ENCODE measurements at places on chromosomes 1 and 21.

DNA sequence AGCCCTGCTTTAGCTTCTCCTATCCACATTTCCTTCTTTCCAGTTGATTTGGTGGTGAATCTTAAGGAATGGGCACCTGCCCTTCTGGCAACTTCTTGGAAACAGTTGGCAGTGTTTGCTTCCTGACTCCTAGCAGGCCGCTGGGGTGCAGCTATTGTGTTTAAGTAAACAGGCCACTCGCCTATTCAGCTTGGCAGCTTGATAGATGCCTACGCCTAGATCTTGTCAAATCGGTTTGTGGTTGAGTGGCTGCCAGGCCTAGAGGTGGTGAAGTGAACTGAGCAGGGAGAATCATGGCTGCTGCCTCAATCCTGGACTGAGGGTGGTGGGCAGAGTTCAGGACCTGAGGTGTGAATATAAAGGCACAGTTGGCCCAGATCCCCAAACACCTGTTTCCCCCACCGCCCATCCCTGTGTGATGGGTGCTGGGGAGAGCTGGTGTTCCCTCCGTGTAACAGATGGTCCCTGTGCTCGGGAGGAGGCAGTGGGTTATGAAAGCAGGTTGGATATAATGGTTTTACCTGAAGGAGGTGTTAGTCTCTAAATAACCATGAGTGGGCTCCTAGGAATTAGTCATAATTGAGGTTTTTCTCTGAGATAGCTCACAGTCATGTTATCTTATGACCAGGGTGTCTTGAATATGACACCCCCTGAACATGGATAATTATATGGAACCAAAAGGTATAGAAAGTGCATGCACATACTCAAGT is 940 bp upstream of the PLA2G2C start:
- peak; percentile 41 for DNase-seq

DNA sequence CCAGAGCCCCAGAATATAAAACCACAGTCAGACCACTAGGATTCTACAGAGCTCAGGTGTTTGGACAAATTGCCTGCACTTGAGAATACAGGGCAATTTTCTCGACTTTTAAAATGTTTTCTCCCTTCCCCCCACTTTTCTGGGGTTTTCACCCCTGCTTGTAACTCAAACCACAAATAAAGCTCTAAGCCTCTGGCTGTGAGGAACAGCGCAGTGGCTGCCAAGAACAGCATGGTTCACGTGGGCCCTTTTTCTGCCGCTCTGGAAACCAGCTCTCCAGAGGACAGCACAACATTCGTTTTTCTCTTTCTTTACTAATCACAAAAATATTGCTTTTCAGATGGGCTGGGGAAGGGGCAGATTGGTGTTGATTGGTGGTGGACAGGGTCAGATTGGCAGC is 102.2 kb upstream of the JUN start:
- DNase-seq: peak; percentile 77

- no peak for DNase-seq
Observed at GRCh38 chr1:183027031-183027430, 3.8 kb downstream of the LAMC1 start.

DNA sequence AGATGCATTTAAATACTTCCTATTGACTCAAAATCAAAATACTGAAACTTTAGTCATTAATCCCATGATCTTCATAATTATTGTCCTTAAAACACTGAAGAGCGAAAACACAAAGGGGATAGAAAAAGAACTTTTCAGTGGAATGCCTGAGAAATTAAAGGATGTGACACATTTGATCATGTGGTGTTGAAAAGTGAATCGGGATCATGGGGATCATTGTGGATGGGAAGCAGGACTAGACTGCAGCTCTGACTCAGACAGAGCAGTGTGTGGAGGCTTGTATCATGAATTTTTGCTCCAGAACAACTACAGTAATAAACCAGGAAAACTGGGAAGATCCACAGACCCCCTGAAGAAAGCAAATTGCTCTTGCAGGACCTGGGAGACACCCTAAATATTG is 161.1 kb upstream of the CXADR start:
- no peak for DNase-seq

DNA sequence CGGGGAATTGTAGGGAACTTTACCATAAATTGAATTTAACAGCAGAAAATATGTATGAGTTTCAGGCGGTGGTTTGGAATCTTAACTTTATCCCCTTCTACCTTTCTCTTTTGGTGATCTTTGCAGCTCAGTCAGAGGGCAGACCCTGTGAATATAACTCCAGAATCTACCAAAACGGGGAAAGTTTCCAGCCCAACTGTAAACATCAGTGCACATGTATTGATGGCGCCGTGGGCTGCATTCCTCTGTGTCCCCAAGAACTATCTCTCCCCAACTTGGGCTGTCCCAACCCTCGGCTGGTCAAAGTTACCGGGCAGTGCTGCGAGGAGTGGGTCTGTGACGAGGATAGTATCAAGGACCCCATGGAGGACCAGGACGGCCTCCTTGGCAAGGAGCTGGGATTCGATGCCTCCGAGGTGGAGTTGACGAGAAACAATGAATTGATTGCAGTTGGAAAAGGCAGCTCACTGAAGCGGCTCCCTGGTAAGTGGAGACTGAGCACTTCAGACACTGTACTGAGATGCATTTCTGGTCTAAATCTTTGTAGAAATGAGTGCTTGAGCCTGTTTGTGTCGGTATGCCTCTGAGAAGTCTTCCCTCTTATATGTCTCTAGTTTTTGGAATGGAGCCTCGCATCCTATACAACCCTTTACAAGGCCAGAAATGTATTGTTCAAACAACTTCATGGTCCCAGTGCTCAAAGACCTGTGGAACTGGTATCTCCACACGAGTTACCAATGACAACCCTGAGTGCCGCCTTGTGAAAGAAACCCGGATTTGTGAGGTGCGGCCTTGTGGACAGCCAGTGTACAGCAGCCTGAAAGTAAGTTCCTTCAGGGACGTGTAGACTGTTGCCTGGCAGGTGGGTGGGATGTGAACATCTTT is 1.5 kb downstream of the CCN1 start:
- peak; percentile 77 for DNase-seq

DNA sequence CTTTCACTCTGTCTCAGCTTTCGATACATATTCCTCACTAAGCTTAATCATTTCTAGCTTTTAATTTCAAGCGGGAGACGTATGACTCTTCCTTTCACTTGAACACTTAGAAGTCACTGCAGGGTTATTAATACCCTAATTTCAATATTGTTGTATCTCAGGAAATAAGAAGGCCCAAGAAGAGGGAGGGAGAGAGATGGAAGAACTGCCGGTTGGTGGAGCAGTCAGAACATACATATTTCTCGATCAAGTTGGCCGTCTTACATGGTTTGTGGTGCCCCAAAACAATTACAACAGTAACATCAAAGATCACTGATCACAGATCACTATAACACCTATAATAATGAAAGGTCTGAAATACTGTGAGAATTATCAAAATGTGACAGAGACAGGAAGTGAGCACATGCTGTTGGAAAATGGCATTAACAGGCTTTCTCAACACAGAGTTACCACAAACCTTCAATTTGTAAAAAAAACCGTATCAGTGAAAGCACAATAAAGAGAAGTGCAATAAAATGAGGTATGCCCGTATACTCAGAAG is 145.4 kb upstream of the HP1BP3 start:
- DNase-seq: no peak

DNA sequence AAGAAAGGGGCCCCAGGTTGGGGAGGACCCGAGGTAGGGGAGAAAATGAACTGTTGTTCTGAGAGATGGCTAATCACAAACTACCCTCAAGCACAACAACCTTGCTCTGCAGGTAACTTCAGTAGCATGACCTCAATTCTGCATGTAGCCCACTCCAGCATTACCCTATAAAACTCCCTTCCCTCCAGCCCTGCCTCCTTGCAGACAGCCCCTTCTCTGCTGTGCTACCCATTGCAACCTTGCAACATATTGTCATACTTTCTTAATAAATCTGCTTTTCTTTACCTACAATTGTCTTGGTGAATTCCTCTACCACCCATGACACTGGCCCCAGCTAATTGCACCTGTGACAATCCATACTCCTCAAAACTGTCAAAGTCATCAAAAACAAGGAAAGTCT is 428.9 kb downstream of the MATN1 start:
- DNase-seq: no peak

DNA sequence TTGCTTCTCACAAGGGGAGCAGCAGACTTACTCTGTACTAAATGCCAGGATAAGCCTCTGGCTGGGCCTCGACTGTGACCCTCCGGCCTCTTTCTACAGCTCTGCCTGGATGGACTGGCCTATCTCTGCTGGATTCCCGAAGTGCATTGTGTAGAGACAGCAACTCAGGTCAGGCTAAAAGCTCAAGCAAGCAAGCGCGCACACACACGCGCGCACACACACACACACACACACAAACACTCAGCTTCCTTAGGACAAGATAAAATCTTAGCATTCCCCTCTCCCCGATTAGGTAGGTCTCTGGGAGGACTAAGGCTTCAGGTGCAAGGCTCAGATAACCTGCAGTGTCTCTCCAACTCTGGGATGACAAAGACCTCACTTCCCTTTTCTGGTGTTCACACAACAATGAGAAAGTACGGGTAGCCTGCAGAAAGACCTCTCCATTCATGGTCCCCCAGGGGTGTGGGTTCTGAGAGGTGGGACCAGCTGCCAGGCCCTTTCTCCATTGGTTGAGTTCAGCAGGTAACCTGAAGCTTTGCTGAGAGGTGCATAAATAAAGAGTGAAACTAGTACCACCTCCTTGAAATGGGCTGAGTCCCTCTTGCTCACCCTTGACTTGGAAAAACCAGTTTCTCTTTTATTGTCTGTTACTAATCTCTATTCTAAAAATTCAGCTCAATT is 155.1 kb upstream of the CAMK1G start:
- DNase-seq: no peak
